ENCODE measurements at places on chromosomes 2 and 18.

DNA sequence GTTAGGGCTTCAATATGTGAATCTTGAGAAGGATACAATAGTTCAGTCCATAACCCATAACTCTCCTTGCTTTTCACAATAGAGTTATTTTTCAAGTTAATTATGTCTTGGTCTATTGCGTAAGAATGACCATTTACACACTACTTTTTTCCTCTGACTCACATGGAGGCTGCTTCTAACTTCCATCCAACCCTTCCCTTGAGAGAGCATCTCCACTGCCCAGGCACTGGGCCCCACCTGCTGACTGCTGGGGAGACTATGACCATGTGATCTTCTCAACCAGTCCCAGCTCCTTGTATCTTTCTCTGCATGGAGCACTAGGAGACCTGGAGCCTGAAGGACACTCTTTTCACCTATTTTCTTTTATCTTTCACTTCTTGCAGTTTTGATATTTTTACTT, 251.5 kb downstream of the GPD2 start:
- DNase-seq, result no peak

DNA sequence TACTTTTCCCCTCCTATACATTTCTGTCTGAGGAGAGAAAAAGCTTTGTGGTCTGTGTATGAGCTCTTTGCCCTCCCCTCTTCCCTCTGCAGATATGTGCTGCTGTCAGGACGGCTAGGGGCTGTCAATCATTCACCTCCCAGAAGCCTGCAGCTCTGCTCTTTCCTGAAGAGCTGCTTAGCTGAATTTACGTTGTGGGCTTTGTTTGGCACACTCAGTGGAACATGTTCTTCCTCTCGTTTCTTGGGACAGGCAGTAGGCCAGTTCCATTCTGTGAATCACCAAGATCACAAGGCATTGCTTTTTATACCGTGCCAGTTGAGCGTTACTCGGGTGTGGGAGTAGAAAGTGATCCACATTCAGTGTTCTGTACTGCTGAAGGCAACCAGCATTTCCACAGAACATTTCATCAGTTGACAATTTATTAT, 136.7 kb downstream of the LAMA3 start:
- peak; percentile 9 for DNase-seq

- DNase-seq, result no peak
These were observed 52.4 kb upstream of the B3GNT7 start for GRCh38 chr2:231343006-231343710.

- DNase-seq, result no peak
These were observed 15.0 kb upstream of the DSG1 start for GRCh38 chr18:31302991-31303390.

DNA sequence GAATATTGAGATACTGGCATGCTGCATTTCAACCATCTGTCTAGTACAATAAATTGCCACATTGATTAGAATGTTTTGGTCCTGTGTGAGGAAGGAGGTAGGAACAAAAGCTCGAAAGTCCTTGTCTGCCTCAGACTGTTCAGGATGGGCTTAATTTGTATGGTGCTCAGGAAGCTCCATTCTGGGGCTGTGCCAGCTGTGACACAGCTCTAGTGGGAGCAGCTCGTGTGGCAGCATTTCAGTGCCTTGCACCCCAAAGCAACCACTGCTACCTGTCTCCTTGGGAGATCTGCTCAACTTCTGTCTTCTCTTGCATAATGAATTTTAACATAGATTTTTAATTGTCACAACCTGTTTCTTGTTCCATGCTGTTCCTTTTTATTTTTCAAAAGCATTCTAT, 144.4 kb upstream of the THUMPD2 start:
- no peak for DNase-seq
